Suppressor macrophage (primary cell): ENCODE measurements at places on chromosomes 3 and 15.

GRCh38 chr15:98996169-98996568 is 11.4 kb downstream of the PGPEP1L start:
- DNase-seq, result no peak

GRCh38 chr15:36755341-36756000 is 176.0 kb downstream of the CDIN1 start:
- DNase-seq, result no peak

DNA sequence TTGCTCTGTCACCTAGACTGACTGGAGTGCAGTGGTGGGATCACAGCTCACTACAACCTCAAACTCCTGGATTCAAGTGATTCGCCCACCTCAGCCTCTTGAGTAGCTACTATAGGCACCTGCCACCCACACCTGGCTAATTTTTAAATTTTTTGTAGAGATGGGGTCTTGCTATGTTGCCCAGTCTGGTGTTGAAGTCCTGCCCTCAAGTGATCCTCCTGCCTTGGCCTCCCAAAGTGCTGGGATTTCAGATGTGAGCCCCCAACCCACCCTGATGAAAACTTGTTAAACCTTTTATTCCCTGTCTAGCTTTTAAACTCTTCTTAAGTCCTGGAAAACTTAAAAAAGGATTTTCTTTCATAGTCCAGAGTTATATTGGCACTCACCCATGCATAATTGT is 2.6 kb downstream of the ECT2 start:
- no peak for DNase-seq

DNA sequence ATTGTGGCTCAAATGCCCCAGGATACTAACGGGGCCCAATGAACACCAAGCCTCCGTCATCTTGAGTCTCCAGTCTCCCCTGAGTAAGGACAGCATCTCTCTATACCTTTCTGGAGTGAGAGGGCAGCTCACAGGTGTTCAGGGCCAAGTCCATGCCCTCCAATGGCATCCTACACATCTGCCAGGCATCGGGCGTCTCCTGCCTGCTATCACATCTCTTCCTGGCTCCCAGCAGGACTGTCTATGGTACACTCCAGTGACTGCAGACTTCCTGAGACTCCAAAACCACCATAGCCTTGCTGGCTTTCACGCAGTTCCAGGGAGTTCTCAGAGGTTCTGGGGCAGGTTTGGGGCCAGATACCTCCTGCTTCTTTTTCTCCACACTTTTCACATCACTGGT is 28.3 kb downstream of the CX3CR1 start:
- DNase-seq, result no peak

- no peak for DNase-seq
These were observed 59.0 kb downstream of the CLEC3B start for GRCh38 chr3:45084820-45085816.

GRCh38 chr3:195286115-195286872 is 15.3 kb upstream of the XXYLT1 start:
- no peak for DNase-seq

GRCh38 chr15:90667073-90667754 is 49.9 kb upstream of the BLM start:
- DNase-seq, result no peak

GRCh38 chr3:67296039-67296892 is 298.2 kb downstream of the KBTBD8 start:
- no peak for DNase-seq

- DNase-seq, result no peak
These were observed 196.4 kb downstream of the GBE1 start for GRCh38 chr3:81565041-81565440.
